Right cardiac atrium (tissue), 5 donors: ENCODE measurements at places on chromosomes 5 and 9. TPM values are rescaled to one million over a fixed set of nuclear protein-coding genes. Genes with fewer than 3 reads are reported as not detected.

SCGB3A2 gene
- 0.34 TPM for polyA plus RNA-seq

- DNase-seq = no peak
Observed at GRCh38 chr5:149337736-149338135, 7.6 kb upstream of the GRPEL2 start.

GRCh38 chr5:140345919-140346347 lies 470 bp downstream of the HBEGF start:
- peak; percentile 92 for DNase-seq

- peak; percentile 83 for DNase-seq
Observed at GRCh38 chr9:121736934-121737462, 85.6 kb downstream of the DAB2IP start.

WNT8A gene
- polyA plus RNA-seq = not detected

GRCh38 chr9:70534061-70534460 lies 119.6 kb upstream of the KLF9 start:
- no peak for DNase-seq

DNA sequence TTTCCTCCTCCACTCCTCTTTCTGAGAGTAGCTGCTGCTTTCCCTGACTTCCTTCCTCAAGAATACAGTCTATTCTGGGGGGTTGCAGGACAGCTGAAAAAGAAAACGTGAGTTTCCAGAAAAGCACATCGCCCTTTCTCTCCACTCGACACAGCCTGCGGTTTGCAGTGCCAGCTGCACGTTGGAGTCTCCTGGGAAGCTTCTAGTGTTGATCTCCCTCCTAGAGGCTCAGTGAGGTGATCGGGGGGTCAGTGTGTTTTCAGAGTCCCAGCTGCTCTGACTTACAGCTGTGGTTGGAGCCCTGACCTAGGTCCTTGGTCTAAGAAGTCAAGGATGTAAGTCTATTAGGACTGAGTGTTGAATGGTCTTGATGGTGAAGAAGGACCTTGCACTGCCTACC lies 25.0 kb upstream of the SUSD3 start:
- no peak for DNase-seq

DNA sequence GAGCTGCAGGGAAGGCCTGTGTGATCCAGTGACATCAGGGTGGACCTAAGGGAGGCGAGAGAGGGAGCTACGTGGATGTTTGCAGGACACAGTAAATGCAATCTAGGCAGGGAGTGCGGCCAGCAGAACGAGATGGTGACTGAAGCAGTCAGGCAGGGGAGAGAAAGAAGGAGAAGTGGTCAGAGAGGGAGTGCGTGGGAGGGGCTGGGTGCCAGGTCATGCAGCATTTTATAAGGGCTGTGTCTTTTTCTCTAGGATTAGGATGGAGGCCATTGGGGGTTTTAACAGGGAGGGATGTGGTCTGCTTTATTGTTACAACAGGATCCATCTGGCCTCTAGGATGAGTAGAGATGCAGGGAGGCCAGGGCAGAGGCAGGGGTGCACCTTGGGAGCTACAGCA lies 80.4 kb downstream of the DCP2 start:
- no peak for DNase-seq

- DNase-seq = no peak
Observed at GRCh38 chr5:72883850-72884249, 67.4 kb downstream of the TNPO1 start.

DNA sequence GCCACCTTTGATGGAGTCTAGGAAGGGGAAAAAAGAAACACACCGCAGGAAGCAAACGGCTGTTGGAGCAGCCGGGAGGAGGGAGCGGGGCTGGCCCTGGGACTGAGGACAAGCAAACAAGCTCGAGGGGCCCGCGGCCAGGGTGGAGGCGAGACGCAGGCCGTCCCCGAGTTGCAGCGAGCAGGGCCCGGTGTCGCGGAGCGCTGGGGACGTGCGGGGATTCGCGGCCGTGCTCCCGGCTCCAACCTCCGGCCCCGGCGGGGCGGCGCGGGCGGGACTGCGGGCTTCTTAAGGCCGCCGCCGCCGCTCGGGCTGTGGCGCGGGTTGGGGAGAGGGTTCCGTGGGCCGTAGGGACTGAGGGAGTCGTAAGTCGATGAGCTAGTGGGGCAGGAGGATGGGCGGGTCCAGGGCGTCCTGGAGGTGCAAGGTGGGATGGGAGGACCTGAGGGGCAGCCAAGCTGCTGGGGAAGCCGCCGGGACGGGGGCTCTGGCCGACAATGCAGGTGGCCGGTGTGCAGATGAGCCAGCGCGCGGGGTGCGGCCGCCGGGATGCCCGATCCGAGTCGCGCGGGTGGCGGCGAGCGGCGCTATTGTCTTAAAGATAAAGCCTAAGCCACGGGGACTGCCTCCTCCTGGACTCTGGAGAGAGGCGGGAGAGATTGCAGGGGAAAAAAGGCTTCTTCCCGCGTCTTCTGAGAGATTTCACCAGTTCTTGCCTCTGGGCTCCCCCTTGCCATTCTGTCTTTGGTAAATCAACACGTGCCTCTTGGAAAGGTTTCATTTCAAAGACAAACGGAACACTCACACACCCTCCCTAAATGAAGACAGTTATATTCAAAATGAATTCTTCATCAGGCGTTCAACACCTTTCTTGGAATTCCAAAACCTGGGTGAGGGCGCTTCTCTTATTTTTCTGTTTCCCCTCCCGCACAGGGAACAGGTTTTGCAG lies 1.6 kb upstream of the HAPLN1 start:
- peak; percentile 91 for DNase-seq

IFNK gene
- polyA plus RNA-seq = not detected

DNA sequence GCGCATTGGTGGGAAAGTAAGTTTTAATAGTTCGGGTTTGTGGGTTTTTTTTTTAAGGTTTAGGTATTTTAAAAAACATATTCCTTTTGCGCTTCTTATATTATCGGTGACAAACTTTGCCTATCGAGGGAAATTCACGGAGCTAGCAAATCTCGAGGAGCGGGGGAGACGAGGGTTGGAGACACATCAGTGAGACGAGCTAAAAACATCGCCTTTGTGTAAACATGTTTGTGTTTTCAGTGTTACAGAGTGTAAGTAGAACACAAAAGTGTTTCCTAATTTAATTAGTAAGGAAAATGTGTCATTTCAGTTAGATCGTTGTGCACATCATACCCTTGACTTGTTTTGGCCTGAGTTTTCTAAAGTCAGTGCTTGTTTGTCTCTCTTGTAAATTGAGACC lies 945 bp downstream of the BTF3 start:
- DNase-seq = no peak

DNA sequence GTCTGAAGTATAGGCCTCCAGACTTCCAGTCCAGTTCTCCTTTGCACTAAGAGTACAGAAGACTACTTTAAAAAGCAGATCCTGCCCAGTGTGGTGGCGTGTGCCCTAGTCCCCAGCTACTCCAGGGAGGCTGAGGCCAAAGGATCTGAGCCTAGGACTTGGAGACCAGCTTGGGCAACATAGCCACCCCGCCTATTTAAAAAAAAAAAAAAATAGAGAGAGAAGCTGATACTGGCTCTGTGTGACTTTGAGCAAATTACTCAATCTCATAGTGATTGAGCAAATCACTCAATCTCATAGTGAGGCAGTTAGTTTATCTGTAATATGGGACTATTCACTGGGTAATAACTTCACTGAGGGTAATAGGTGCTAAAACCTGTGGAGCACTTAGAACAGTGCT lies 43.6 kb upstream of the KDM4C start:
- no peak for DNase-seq

GRCh38 chr9:129868872-129869486 lies 33.7 kb downstream of the USP20 start:
- DNase-seq = peak; percentile 70

PCDHGC4 gene
- 1.3 TPM for polyA plus RNA-seq

DNA sequence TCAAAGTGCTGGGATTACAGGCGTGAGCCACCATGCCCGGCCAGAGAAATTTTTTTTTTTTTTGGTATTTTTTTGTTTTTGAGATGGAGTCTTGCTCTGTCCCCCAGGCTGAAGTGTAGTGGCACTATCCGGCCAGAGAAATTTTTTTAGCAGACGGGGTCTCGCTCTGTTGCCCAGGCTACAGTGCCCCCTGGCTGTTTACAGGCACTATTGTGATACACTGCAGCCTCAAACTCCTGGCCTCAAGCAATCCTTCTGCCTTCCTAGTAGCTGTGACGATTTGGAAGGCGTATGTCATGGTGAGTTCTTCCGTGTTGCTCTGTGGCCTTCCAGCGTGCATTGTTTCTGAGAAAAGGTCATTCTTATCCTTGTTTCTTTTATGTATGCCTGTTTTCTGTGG lies 47.5 kb downstream of the CNOT6 start:
- no peak for DNase-seq

DNA sequence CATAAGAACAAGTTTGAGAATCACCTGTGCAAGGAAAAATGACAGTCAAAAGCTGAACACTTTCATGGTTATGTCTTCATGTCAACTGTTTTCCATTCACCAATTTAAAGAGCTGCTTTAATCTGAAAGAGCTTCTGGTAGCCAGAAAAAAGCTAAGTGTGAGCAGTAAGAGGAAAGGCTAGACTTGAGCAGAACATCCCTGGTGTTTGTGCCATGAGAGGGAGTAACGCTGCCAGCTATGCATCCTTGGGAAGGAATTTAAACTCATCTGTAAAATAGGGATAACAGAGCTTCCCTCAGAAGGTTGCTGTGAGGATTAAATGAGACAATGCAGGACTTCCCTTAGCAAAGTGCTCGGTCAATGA lies 193.7 kb downstream of the MAPKAP1 start:
- no peak for DNase-seq
